ENCODE measurements at places on chromosomes 11 and 22.

- DNase-seq = no peak
These were observed 7.3 kb downstream of the DGCR6L start for GRCh38 chr22:20312396-20313191.

GRCh38 chr11:73532310-73532709, 65.6 kb downstream of the FAM168A start:
- no peak for DNase-seq

- no peak for DNase-seq
These were observed 16.0 kb upstream of the TMPRSS13 start for GRCh38 chr11:117945047-117945810.

DNA sequence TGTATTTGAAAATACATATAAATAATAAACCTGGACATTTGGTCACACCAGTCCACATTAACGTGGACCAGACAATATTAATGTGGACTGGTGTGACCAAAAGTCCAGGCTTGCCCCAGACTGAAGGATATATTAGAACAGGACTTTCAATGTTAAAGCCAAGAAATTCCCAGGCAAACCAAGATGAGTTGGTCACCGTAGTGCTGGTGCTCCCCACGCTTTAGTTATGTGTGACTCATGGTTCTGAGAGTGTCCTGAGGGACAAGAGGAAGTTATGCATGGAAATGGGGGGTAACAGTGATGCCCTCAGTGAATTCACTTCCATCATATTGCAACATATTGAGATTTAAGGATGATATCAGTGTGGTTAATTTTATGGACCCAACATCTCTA, 31.4 kb downstream of the POU2AF1 start:
- DNase-seq = no peak

GRCh38 chr22:46737105-46737975, 712 bp downstream of the CERK start:
- peak; percentile 74 for DNase-seq

DNA sequence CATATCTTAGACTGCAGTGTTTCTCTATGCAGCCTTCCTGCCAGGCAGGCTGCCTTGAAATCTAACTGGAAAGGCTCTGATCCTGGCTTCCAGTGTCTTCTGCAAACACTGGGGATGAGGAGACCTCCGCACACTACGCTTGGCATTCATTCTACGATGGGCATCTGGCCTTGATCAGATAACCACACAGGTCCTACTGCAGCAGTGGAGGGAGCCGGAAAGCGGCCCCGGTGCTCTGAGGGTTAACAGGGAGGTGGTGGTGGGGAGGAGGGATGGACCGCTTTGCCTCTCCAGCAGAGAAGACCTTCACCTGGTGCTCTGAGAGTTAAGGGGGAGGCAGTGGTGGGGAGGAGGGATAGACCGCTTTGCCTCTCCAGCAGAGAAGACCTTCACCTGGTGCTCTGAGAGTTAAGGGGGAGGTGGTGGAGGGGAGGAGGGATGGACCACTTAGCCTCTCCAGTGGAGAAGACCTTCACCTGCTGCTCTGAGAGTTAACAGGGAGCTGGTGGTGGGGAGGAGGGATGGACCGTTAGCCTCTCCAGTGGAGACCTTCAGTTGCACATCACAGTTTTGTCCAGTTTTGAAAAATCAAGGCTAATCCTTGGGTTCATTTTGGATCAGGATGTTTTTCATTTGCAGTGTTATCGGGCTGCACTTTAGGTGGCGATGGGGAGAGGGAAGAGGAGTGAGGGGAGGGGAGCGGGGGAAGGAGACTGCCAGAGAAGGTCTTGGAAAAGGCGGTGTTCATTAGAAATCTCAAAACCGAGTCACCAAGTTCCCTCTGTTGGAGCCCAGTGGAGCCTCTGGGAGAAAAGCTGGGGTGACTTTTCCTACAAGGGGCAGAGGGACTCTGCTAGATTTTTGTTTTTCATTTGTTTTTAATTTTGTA, 5.6 kb downstream of the GAL start:
- no peak for DNase-seq

GRCh38 chr11:76049511-76049910, 156.8 kb downstream of the WNT11 start:
- no peak for DNase-seq

DNA sequence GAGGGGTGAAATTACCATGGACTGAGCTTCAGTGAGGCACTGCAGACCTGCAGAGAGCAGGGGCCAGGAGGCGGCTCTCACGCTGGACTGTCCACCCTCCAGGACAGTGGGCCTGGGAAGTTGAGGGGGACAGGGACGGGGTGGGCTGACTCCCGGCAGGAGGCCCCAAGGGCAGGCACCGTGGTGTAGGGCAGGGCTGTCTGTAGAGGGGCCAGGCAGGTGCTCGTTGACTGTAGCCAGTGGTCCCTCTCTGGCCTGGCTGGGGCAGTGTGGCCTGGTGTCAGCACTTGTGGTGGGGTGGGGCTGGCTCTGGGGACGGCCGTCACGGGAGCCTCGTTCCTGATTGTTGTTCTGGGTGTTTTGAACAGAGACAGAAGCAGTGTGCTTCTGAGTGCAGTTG, 46.4 kb downstream of the MUC6 start:
- DNase-seq = no peak

GRCh38 chr22:24040946-24041345, 29.8 kb downstream of the CABIN1 start:
- DNase-seq = no peak

- DNase-seq = peak; percentile 51
These were observed 128.2 kb downstream of the ST3GAL4 start for GRCh38 chr11:126483621-126484195.

GRCh38 chr11:88249706-88250105, 74.5 kb upstream of the RAB38 start:
- DNase-seq = no peak

DNA sequence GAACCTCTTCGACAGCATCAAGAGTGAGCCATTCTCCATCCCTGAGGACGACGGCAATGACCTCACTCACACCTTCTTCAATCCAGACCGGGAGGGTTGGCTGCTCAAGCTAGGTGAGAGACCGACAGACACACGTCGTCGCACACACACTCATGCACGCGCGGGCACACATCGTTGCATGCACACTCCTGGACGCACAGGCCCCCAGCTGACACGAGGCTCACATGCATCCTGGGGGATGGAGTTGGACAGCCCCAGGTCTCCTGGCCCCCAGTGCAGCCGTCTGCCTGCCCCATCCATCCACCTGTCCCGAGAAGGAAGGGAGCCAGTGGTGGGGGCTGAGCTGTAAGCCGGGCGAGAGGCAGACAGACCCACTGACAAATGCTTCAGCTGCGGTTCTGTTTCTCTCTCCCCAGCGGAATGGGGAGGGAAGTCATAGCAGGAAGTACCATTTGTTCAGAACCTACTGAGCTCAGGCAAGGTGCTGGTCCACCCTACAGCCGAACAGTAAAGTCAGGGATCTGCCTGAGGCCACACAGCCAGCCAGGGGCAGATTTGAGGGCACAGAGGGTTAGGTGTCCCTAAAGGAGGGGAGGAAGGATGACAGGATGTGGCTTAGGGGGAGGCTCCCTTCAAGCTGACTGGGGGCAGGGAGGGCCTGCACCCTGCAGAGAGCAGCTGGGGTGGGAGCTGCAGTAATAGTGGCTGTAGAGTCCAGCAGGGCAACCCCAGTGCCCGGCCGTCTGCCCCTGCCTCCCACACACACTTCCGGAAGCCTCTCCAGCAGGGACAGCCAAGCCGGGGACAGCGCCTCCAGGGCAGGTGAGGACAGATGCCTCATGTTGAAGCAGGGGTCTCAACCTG, 27.1 kb downstream of the CYTH4 start:
- DNase-seq = no peak

DNA sequence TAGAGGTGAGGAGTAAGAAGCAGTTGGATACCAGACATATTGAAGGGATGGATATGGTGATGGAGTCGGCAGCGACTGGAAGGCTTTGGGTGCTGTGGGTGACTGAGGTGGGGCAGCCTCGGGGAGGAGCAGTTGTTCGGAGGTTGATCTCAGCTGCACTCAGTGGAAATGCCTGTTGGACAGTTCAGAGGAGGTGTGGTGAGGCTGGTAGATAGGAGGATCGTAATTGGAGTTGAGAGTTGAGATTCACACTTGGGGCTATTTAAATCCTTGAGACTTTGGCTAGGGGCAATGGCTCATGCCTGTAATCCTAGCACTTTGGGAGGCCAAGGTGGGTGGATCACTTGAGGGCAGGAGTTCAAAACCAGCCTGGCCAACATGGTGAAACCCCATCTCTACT, 6.9 kb downstream of the OTUB1 start:
- no peak for DNase-seq

DNA sequence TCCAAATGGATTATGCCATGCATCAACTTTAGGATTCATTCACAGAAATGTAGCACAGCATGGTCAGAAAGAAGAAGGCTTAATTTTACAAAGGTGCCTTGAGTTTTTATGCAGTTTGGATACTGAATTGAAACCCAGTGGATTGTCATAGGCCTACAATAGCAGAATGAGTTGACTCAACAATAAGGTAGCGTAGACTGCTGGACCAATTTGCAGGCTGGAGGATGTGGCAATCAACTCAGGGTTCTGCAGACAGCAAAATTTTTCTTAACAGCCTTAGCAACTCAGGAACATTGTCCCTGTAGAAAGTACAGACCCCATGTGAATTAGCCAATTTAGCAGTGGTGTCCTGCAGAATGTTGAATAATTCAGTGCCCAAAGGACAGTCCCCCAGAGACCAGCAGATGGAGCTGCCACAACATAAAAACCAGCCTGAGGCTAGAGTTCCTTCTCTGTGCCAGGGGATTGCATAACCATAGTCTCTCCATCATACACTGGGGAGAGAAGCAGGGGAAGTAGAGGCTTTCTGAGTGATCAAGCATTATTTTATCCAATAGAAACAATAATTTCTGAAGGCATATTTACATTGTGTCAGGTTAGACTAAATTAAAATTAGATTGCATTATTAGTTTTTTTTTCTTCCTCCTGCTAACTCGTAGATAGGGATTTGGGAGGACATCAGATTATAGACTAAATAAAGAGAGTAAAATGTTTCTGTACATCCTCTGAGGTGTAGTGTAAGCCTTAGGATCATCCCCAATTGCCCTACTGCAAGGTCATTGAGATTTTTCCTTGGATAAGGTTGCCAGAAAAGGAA, 20.3 kb upstream of the MRPL17 start:
- peak; percentile 74 for DNase-seq

- no peak for DNase-seq
These were observed 205.2 kb downstream of the BRD1 start for GRCh38 chr22:49622241-49623105.

- no peak for DNase-seq
These were observed 77.7 kb downstream of the C22orf31 start for GRCh38 chr22:28983788-28984441.

DNA sequence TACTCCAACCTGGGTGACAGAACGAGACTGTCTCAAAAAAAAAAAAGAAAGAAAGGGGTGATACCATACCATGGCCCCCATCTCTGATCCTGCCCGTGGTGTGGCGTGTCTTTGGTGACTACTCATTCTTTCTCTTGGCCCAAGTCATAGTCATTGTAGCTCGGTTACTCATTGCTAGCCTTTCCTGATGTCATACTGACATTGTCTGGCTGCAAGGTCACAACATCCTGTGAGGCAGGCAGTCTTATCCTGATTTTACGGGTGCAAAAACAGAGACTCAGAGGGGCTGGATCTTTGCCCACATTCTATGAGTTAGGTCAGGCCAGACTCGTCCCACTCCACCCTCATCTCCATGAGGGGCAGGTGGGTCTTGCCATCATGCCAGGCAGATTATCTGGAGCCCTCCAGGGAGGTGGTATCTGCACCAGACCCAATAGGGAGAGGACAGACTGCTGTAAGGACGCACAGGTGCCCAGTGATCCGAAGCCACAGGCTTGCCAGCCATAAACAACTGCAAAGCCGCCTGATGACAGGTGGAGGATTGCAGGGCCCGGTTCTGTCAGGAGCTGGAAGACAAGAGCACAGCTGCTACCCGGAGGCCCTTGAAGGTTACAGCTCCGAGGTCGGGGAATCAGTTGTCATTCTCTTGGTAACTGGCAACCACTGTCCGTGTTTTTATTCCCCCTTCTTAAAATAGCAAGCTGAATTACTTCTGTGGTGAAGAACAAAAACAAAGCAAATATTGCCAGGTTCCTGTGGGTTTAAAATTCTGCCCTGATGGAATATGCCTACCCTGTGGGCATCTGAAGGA, 13.8 kb downstream of the TOM1 start:
- peak; percentile 72 for DNase-seq

DNA sequence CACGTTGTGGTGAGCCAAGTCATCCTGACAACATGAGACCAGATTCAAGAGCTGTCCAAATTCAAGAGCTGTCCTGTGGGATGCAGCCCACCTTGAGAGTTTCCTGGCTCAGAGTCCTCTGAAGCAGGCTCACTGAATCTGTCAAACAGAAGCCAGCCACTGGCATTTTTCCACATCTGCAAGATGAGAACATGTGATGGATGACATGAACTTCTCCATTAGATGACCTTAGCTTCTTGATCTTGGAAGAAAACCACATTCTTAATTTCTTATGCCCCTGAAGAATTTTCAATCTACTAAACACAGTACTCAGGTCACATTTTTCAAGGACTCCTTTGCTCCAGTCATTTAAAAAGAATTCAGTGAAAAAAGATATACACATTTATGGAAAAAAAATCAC, 291.0 kb downstream of the GUCY1A2 start:
- DNase-seq = no peak

- peak; percentile 43 for DNase-seq
These were observed 43.3 kb downstream of the DNAJC24 start for GRCh38 chr11:31412946-31413345.

DNA sequence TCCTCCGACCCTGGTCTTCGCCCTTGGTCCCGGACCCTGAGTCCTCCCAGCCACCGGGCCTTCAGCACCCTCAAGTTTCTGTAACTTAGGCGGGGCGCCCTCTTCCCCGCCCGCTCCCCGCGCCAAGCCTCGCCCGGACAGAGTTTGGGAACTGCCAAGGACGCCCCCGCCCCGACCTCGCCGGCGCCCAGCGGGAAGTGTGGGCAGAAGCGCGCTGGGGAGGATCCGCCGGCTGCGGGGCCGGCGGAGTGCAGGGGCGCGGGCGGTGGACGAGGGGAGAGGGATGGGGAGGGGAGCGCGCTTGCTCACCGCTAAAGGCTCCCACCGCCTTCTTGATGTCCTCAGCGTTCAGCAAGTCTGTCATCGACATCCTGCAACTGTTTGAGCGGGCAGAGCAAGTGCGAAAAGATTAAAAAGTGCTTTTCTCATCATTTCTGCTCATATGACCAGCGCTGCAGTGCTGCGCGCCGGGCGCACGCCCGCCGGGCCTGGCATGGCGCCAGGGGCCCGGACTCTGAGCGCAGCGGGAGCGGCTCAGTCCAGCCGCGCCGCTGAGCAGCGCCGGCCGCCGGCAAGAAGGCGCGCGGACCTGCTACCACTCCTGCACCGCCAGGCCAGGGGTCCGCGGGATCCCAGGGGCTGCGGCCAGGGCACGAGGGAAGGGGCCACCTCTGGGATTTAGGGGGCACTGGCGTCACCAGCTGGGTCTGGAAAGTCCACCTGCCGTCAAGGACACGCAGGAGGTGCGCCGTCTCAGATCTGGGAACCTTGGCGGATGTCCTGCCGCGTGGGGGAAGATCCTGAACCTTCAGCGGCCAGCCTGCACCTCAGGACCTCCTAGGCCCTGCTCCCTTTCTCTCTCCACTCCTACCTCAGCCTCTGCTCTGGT, at the start of gene PVALB:
PVALB (minus strand) TSS at position 400 of the 889 bp plus-strand sequence; CDS start at position 370, 30 bp downstream.
- DNase-seq = peak; percentile 58

- peak; percentile 41 for DNase-seq
These were observed 121.5 kb downstream of the CHST1 start for GRCh38 chr11:45543808-45544422.
